NCI-H187 (cell line): ENCODE measurements at places on chromosomes 1 and 21.
A peak's percentile ranks its signal among the peaks of the same experiment; 100 is the strongest.

DNA sequence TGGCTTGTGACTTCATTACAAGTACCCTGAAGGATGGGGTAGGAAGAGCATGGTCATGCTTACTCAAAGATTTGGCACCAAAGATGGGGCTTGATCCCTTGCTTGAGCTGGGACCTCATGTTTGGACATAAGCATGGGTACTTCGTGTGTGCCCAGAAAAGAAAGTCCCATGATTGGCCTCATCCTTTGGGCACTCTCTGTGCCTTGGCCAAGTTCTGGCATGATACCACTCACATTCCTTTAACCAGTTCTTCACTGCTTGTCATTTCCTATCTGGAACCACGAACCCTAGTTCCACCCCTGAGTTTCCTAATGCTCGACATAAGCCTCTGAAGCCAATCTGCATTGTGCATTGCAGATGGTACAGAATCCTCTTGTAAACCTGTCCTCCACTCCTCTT is 107.0 kb downstream of the NAV1 start:
- DNase-seq, result no peak

DNA sequence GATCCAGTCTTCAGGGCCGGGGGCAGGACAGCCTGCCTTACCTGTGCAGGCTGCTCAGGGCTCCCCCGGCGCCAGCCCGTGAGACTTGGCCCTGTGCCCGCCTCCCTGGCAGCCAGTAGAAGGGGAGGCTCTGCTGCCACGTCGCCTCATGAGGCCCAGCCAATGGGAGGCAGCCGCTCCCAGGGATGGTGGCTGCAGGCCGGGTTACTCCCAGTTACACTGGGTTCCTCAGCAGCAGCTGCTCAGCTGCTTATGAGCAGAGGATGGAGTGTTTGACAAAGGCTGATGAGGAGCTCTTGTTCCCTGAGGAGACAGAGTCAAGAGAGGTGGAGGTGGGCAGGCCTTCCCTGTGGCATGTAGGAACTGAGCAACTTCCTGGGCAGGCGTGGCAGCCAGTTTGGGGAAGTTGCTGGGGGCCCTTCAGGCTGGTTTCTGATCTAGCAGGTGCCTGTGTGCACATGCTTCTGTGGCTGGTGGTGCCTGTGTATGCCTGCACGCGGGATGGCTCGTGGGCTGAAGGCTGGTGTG is 5.5 kb downstream of the MFSD2A start:
- peak; percentile 83 for DNase-seq

GRCh38 chr1:226211181-226211821 is 12.2 kb upstream of the MIXL1 start:
- no peak for DNase-seq

- no peak for DNase-seq
Measured at GRCh38 chr1:54122135-54122751, 30.6 kb downstream of the CDCP2 start.

GRCh38 chr1:8285103-8285502 is 32.8 kb upstream of the SLC45A1 start:
- no peak for DNase-seq

DNA sequence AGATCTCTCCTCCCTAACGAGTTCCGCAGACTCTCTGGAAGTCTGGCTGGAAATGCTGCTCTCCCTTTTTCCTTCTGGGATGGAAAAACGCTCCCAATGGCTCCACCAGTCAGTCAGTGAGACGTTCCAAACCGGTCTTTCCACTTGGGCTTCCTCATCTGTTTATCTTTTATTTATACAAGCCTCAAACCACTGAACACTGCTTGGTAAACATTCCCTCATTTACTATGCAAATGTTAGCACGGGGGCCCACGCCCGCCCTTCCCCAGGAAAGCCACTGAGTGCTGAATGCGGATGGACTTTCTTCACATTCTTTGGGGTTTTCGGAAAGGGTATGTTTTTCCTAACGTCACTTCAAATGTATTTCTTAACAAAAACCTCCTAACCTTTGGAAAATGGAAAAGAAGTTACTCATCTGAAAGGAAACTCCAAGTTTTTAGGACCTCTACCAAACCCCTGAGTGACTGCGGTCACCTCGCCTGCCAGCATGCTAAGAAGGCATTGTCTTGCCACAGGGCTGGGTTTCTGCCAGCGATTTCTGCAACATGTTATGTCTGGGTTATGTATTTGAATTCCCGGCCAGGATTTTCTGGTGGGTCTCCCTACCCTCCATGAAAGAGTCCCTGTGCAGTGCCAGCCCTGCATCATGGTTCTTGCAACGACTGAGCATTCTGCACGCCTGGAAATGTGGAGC is 14.0 kb upstream of the UMODL1 start:
- DNase-seq, result no peak

DNA sequence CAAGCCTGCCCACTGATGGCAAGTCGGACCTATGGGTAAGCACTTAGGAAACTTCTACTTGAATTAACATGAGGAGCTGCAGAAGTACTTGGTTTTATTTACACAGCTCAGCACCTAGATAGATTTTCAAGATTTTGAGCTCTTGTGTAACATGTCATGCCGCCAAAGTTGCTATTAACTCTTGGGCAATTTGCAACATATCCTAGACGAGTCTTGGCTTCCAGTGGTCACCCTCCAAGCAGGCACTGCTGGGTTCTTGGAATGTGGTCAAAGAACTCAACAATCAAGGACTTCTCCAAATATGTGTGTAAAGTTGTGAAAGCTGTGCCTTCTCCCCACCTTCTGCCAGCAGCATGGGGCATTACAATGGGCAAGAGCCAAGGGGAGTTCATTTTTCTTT is 17.8 kb upstream of the GUCA2B start:
- no peak for DNase-seq

- DNase-seq, result no peak
Measured at GRCh38 chr1:165116732-165117131, 239.8 kb downstream of the LMX1A start.

DNA sequence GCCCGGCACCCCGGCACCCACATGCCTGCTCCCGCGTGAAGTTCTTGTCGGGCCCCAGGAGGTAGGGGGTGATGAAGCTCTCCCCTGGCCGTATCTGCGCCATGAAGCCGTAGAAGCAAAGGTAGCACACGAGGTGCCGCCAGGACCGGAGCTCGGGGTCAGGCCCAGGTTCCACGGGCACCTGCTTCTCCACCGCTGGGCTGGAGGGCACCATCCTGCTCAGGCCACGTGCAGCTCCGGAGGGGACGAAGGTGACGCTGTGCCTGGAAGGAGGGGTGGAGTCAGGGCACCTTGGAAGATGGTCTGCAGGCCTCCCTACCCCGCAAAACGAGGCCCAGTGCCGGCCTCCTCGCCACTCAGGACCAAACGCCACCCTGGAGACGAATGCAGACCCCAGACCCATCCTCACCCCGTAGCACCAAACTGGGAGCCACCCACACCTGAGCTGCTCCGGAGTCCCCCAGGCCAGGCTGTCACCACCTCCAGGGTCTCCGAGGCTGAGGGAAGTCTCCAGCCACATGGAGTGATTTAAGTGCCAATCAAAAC is 4.4 kb downstream of the SLC19A1 start:
- DNase-seq, result no peak

GRCh38 chr1:88327391-88328267 is 356.4 kb upstream of the PKN2 start:
- no peak for DNase-seq

GRCh38 chr21:34986561-34987500 is 62.3 kb downstream of the RUNX1 start:
- DNase-seq, result no peak

DNA sequence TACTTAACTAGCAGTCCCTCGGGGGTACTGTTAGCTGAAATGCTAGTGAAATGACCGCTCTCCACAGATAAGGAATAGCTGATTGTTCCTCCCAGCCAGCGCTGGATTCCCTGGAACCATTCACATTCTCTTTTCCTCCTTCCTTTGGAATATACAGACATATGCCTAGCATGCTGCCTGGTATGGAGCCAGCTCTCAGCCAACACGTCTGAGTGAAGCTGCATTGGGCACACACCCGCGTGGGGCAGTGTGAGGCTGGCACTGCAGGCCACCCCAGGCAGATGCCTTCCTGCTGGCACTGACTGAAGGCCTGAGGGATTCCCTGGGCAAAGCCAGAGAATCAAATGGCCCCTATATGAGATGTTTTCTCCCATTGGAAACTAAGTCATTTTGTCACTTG is 66.7 kb downstream of the TLR5 start:
- DNase-seq, result no peak

DNA sequence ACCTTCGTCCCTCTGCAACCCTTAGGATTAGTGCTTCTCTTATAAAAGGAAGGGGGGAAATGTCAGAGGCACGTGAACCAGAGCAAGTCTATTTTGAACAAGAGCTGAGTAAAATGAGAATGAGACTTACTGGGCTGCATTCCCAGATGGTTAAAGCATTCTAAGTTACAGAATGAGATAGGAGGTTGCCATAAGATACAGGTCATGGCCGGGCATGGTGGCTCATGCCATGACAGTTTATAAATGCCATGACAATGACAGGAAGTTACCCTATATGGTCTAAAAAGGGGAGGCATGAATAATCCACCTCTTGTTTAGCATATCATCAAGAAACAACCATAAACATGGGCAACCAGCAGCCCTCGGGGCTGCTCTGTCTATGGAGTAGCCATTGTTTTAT is 2.5 kb upstream of the AQP10 start:
- DNase-seq, result no peak

DNA sequence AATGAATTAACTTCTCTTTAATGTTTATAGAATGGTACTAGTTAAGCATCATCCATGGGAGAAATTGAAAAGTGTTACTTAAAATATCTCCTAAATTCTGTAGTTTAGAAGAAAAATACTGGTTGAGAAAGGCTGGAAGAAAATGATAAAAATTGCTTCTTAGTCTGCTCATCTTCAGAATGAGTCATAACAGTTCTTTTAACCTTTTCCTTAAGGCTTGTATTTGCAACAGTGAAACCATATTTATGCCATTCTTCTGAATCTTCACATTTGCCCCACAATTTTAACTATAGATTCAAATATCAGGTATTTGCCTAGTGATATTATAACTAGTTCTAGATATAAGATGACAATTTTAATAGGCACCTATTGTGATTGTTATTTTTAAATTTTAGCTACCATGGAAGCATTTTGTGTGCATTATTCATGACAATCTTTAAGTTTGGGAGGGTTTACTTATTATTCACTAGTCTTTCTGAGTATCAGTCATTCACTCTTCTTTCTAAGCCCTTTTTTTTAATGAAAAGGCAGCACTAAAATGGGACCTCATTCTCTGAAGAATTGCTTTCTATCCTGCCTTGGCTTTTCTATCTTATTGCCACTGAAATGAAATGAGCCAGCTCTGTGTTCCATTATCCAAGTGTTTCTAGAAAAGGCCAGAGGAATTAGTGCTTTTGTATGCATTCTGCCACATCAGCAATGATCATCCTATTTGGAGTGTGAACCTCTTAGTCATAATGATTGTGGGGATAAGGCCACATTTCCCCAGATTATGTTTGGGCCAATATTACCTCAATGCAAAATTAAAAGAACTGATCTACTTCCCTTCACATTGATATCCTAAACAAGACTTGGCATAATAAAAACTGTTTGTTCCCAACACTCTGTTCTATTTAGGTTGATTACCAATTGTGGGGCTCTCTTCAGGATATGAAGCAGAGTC is 58.4 kb downstream of the SAMSN1 start:
- no peak for DNase-seq

DNA sequence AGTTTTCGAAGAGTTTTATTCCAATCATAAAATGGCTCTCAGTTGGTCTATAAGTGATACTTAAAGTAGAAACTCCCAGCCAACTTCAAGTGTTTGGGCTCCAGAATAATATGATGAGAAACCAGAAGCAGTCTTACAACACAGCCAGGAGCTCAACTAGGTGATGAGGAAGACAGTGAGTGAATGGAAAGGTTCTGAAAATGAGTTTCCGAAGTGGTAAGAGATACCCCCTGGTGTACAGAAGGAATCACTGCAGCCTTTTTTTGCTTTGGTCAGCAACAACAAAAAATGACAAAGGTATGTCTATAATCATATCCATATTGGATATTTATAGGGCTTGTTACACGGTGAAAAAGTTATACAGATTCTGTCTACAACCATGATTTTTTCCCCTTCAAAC is 16.5 kb downstream of the KRTAP19-1 start:
- DNase-seq, result no peak

DNA sequence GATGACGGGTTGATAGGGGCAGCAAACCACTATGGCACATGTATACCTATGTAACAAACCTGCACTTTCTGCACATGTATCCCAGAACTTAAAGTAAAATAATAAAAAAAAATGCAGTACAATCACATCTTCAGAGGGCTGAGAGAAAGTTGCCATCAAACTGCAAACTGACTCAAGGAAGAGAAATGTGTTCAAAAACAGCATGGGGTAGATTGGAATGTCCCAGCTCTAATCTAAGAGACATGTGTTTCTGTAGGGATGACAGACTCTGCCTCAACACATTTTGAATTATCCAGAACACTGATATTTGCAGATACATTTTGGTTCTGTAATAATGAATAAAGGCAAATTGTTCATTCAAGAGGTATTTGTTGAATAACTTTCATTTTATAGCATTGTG is 171.2 kb upstream of the RUNX1 start:
- no peak for DNase-seq

DNA sequence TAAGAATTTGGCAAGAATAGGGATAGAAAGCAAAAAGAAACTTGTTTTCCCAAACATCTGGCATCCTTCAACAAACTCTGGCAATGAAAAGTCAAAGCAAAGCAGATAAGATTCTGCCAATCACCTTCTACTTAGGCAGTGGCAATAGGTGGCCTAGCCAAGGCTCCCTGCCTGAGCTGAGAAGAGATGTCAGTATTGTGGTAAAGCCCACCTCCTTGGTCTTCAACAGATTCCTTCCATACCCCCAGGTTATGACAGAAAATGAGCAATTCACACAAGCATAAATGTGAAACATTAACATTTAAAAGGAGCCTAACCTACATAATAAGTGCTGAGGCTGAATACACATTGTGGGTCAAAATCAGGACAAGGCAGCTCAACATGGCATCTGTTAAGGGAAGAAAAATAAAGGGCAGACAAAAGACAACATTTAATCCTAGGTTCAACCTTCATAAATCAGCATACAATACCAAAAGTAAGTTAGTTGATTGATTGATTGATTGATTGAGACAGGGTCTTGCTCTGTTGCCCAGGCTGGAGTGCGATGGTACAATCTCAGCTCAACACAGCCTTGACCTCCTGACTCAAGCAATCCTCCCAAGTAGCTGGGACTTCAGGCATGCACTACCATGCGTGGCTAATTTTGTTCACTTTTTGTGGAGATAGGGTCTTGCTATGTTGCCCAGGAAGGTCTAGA is 123.1 kb downstream of the AKT3 start:
- no peak for DNase-seq
